Activated CD4-positive, alpha-beta memory T cell treated with anti-CD3 and anti-CD28 coated beads, Interleukin-2, amount 10 ng/mL, durations not matched to agents 7 days and 5 days (primary cell): ENCODE measurements at places on chromosomes 16 and 17.

GRCh38 chr16:13926891-13927290, 6.9 kb downstream of the ERCC4 start:
- peaks cover 14% of the 10 kb centered on the region for H3K36me3 ChIP-seq
- no peak for DNase-seq
- H3K27ac ChIP-seq = no peak overlapping the region
- H3K4me3 ChIP-seq = no peak overlapping the region
- H3K27me3 ChIP-seq = no peaks in the 10 kb centered on the region

DNA sequence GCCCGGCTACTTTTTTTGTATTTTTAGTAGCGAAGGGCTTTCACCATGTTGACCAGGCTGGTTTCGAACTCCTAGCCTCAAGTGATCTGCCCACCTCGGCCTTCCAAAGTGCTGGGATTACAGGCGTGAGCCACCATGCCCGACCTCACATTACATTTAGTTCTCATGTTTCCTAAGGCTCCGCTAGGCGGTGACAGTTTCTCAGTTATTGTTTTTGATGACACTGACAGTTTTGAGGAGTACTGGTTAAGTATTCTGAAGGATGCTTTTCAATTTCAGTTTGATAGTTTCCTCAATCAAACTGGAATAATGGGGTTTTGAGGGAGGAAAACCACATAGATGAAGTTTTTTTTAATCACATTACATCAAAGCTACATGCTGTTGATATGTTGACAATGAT, 1028.5 kb downstream of the CDH8 start:
- H3K4me1 ChIP-seq = no peaks in the 10 kb centered on the region
- no peak overlapping the region for H3K27ac ChIP-seq
- no peaks in the 10 kb centered on the region for H3K36me3 ChIP-seq
- no peaks in the 10 kb centered on the region for H3K27me3 ChIP-seq

DNA sequence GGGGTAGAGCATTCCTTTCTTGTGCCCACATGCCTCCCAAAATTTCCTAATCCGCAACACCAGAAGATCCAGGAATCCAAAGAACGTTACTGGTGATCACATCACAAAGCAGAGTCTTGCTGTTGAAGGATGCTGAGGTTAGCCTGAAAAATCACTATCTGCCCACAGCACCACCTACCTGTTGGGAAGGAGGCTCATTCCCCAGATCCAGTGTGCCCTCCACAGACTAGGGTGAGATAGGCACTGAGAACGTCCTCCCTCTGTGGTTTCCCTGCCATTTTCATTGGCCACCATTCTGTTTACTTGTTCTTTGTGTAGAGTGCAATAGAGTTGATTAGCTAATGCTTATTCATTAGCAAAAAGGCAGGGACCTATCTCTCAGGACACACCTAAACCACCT, 30.3 kb downstream of the RCVRN start:
- H3K36me3 ChIP-seq = no peaks in the 10 kb centered on the region
- DNase-seq = no peak
- H3K4me3 ChIP-seq = no peak overlapping the region

DNA sequence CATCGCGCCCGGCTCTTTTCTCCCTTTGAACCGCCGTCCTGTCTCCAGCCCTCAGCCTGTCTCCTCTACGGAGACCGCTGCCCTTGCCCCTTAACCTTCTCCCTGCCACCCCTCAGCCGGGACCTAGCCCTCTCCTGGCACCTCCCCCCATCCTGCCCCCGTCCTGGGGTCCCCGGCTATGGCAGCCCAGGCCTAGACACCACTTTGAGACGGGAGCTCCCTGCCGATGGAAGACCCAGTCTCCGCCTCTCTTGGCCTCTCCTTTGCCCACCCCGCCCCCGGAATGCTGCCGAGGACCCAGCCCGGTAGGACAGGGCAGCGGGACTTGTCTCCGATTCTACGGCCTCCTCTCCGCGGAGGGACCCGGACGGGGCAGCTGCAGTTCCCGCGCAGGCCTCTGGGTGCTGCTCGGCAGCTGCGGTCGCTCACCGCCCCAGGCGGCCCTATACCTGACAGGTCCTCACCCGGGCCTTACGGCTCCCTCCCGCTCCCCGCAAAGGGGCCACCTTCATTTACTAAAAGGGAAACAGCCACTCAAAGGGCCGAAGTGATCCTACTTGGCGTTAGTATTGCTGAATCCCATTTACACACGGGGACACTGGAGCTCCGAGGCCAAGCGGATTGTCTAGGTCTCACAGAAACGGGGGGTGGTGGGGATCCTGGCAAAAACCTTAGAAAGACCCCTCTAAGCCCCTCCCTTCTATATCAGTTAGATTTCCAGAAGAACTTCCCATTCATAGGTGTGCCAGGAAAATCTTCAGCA, 32.6 kb upstream of the TAC4 start:
- H3K4me3 ChIP-seq = no peak overlapping the region
- H3K27me3 ChIP-seq = peaks cover 30% of the 10 kb centered on the region
- H3K27ac ChIP-seq = no peak overlapping the region
- peak; percentile 78 for DNase-seq

DNA sequence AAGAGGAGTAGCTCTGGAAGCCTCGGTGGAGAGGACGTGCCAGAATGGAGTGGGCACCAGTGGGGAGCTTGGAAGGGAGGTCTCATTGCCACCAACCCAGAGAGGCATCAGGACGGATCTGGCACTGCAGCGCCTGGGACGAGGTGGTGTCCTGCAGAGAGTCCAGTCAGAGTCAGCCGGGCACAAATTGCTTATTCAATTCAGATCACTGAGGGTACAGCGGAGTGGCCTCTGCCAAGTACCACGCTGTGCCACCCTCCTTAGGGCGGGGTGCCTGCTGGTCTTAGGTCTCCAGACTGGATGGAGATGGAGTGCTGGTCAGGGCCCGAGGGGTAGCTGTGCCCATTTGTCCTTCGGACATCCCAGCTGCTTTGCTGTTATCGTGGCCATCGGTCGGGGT, 18.9 kb upstream of the SPPL2C start:
- H3K4me3 ChIP-seq = no peak overlapping the region
- no peak for DNase-seq
- H3K27me3 ChIP-seq = peaks cover 2% of the 10 kb centered on the region
- no peak overlapping the region for H3K27ac ChIP-seq

DNA sequence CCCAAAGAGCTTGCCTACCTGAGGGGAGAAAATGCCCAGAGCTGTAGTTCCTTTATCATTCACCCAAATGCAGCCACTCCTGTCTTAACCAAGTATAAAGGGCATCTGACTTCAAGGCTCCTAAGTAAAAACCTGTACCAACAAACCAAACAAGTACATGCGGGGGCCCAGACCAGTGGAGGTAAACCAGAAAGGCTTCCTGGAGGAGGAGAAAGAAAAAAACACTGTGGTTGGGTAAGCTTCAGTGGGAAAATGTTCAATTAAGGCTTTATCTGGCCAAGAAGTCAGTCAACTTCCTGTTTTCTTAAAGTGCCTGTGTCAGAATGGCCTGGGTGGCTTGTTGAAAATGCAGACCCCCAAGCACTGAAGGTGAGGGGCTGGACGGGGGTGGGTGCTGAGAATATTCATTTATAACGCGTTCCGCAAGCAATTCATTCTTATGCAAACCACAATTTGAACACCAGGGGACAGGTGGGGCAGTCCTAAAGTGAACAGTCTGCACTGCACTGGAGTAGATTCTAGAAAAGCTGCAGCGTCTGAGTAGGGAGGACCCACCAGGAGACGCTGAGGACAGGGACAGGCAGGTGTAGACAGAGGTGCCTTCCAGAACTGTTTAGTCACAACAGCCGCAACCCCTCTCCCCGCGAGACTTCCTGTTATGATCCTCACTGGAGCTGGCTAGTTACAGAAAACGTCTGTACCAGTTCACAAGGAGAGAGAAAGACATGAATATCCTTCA, 467.1 kb downstream of the SOX9 start:
- peaks cover 49% of the 10 kb centered on the region for H3K4me1 ChIP-seq
- peak overlapping the region; percentile 84 for H3K27ac ChIP-seq
- peaks cover 18% of the 10 kb centered on the region for H3K27me3 ChIP-seq
- peak overlapping the region; percentile 52 for H3K4me3 ChIP-seq
- peak; percentile 42 for DNase-seq
